NCI-H187 (cell line): ENCODE measurements at places on chromosomes 12 and 14.

DNA sequence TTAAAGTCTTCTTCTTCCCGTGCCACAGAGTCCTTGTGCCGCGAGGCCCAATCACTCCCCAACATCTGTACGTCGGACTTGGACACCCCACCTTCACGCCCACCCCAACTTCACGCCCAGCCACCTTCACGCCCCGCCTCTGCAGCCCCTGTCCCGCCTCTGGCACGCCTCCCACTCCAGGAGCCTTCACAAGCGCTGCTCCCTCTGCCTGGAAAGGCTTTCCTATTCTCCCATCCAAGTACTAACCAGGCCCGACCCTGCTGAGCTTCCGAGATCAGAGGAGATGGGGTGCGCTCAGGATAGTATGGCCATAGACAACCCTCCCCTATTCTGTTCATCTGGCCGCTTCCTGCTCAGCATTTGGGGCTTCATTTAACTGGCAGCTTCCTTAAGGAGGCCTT is 17.3 kb upstream of the EIF5 start:
- no peak for DNase-seq

DNA sequence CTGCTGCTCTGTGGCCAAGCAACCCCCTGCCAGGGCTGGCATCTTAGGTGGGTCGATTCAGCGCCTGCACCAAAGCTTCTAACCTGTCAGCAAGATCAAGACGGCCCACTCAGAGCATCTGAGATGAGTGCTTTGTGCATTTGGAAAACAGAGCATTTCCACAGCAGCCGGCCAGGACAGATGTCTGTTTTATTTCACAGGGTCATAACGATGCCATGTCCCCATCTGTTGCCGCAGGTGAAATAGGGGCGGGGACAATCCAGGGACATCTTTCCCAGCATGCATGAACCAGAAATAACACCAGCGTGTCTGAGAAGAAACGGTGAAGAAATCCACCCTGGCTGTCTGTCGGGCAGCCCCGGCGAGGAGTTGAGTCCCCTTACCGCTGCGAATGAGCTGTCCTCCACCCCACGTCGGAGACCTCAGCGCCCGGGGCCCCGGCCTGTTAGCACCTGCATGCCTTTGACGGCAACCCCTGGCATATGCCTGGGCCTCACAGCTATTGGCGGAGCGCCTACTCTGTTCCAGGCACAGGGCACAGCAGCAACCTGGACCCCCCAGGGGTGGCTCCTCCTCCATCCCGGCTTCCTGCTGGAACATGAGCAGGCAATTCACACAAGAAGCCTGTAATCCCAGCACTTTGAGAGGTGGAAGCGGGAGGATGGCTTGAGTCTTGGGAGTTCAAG is 30.6 kb upstream of the ULK1 start:
- no peak for DNase-seq

GRCh38 chr12:57727758-57728395 is 10.7 kb downstream of the AGAP2 start:
- no peak for DNase-seq

DNA sequence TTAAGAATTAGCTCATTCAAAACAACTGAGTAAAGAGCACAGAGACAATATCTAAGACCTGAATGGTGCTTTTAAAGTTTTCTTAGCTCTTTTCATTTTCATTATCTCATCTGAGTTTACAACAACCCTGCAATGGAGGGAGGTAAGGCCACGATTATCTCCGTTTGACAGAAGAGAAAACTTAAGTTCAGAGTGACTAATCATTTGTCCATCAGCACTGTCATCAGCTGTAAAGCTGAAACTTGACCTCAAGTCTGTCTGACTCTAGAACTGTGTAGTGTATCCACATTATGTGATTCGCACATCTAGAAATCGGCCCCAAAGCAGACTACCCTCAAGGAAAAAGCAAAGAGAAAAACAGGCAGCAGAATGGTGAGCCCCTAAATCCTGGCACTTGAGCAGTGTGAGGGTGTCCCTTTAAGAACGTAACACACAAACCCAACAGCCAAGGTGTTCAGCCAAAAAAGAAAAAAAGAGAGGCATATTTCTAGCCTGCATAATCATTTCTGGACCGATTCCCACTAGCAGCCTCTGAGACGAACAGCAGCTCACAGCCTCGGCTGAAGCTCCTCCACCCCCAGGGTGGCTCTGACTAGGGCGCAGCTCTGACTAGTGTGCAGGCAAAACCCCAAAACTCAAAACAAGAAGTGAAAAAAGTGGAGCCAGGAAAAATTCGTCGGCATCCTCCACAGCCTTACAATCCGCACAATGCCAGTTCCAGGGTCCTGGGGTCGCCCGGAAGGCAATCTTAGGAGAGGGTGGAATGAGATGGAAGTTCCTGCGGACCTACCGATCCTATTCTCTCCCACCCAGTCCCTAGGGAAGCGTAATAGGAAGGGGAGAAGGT is 1.6 kb downstream of the STXBP6 start:
- DNase-seq = no peak

DNA sequence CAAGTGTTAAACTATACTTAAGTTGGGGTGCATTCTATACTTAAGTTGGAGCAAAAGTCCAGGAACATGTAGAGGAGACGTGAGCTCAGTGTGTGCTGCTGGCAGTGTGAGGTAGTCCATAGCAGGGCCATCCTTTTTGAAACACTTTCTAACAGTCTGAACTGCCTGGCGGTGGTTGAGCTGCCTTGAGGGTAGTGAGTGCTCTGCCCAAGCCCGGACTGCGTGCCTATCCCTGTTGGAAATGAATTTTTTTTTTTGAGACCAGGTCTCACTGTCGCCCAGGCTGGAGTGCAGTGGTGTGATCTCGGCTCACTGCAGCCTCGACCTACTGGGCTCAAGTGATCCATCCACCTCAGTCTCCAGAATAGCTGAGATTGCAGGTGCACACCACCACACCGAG is 14.1 kb downstream of the KCNH3 start:
- DNase-seq = no peak

GRCh38 chr12:72025524-72025923 is 86.9 kb downstream of the TPH2 start:
- no peak for DNase-seq

DNA sequence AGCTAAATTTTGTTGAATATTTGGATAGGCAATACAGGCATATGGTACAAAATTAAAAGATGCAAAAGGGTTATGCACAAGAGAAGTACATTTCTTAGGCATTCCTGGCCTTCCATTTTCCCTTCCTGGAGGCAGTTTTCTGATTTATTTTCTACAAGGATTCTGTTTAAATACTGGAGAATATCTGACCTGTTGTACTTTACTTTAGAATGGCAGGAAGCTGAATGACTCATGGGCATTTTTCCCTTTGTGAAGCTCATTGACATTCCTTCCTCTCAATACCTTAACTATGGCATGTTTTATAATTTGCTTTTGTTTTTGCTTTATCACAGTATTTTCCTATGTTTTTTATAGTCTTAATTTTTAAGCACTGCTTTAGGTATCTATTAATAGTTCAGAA is 62.7 kb downstream of the RCOR1 start:
- DNase-seq = no peak

DNA sequence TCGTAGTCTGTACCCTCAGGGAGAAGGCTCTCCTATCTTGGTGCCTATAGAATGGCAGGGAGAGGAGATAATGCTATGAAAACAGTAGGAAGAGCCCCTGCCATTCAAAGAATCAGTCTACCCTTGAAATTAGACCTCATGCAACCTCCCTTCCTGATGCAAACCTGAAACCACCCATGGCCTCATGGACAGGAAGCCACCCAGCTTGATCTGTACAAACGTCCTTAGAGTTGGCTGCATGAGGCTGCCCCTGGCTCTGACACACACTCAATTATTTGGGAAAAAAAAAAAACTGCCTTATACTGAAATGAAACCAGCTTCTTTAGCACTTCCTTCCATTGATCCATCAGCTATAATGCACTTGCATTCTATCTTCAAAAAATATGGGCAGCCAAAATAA is 116.6 kb upstream of the BCL2L14 start:
- no peak for DNase-seq

- no peak for DNase-seq
Observed at GRCh38 chr12:31578632-31579031, 12.3 kb downstream of the DENND5B start.

DNA sequence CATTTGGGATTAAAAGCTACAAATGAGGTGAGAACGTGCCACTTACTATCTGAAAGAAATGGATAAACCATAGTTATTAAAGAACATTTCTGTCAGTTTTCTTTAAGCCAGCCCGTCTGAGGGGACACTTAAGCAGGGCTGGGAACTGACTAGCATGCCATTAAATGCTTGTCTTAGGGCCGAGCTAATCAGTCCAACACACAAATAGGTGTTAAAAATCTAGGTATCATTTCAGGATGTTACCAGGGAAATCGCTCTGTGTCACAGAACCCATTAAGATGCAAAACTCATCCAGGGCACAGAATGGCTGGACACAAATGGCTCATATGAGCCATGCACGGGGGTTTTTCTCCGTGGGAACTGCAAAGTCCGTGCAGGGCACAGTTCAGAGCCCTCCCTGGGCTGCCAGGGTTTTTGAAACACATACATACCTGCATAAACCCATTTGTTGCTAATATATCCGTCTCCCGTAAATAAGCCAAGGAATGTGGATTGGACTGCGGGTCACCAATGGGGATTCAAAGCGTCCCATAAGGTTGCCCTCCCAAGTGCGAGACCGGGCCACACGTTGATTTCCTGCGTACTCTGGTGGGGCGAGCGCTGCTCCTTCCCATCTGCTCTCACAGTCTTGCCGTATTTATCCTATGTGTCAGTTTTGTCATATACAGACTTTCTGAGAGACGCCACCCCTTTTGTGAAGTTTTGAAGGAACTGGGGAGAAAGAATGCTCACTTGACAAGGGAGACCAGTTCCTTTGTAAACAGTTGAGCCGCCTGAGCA is 5.4 kb upstream of the GSC start:
- no peak for DNase-seq
